ENCODE measurements at places on chromosomes 5 and 9.

- DNase-seq, result no peak
Measured at GRCh38 chr5:132679717-132680380, 6.1 kb downstream of the IL4 start.

GRCh38 chr5:157972579-157972978 lies 113.6 kb upstream of the CLINT1 start:
- DNase-seq, result no peak

DNA sequence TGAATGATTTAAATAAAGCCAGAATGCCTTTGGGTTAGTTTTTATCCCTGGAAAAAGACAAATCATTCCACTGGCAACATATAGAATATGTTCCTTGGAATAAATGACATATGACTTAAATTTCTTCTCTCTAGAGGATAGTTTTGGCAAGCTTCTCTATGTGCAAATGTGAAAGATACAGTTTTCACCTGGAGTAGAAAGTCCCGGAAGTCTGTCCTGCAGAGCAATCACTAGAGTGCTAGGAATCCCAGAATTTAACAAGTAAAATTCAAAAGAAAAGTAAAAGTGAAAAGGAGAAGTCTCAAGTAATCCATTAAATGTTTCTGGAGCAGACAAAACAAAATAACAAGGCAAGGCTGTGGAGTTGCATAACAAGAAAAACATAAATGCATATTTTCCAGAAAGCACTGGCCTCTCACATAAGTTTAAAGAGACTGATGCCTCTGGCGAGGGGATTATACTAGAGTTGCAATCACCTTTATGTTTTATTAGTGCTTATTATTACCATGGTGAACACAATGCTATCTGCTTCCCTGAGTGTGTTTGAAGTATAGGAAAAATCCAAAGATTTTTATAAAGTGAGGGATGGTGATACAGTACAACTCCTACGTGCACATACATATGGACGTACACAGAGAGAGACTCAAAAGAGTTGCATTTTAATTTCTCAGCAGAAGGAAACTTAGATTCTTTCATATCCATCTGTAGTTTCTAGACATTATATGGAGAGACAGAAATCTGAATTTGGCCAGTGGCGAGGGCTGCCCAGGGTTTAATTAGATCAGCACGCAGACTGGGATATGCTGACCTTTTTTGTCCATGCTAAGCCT lies 188.3 kb upstream of the ANKRD55 start:
- DNase-seq, result no peak

GRCh38 chr5:1753490-1753889 lies 46.1 kb downstream of the MRPL36 start:
- DNase-seq, result no peak

DNA sequence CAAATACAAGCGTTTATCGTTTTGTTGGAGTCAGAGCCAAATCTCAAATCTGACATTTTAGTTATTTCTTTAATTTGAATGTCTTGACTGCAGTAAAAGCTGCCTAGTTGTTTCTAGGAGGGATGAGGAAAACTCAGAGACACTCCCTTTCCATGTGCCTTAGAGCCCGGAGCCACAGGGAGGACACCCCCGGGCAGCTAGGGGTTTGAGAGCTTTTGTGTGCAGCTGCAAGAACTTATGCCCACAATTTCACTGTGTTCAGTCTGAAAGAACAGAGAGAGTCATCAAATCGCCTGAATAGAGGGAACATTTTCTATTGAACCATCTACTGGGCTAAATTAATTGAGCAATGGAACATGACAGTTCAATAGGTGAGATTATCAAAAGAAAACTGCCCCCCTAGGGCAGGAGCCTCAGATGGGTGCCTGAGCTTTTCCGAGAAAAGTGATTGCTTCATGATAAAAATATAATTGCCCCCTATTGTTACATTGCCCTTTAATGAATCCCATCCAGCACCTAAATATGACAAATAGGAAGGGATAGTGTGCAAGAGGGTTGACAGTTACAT lies 709.3 kb upstream of the RGMB start:
- no peak for DNase-seq

DNA sequence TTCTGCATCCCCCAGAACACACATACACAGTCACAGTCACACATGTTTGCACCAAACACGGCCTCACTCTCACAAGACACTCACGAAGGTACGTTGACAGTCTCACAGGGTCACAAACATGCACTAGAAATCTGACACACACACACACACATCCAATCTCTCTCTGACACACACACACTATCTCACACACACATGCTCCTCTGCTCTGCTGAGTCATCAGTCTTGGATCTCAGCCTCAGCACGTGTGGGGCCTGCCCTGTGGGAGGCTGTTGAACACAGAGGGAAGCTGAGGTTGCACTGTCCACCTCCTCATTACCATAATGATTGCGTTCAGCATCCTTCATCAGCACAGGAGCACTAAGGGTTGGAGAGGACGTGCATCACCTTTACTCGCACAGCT lies 188.8 kb downstream of the MTRR start:
- DNase-seq, result peak; percentile 7

GRCh38 chr5:149810856-149811255 lies 80.7 kb downstream of the PPARGC1B start:
- DNase-seq, result no peak

- DNase-seq, result no peak
Measured at GRCh38 chr9:132036521-132036920, 43.1 kb downstream of the MED27 start.
